ENCODE measurements at places on chromosomes 2 and 18.

- DNase-seq = no peak
These were observed 128.8 kb upstream of the KYNU start for GRCh38 chr2:142748559-142749099.

DNA sequence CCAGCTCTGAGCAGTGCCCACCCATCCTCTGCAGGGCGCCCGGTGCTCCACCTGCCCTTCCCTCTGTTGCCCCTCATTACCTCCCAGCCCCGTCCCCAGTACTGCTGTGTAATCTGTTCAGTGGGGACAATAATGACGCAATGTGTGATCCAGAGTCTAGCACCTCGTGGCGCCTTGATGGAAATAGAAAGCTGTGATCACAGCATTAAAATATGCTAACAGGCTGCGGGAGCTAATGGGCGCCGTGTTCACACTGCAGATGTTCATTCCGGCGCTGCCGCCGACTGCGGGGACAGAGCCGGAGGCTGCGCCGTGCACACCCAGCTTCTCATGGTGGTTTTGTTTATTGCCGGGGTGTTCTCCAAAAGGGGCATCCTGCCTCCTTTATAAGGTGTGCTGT is 235.2 kb downstream of the LDLRAD4 start:
- DNase-seq = no peak

- DNase-seq = no peak
These were observed 75.2 kb upstream of the RMDN2 start for GRCh38 chr2:37849911-37850310.

DNA sequence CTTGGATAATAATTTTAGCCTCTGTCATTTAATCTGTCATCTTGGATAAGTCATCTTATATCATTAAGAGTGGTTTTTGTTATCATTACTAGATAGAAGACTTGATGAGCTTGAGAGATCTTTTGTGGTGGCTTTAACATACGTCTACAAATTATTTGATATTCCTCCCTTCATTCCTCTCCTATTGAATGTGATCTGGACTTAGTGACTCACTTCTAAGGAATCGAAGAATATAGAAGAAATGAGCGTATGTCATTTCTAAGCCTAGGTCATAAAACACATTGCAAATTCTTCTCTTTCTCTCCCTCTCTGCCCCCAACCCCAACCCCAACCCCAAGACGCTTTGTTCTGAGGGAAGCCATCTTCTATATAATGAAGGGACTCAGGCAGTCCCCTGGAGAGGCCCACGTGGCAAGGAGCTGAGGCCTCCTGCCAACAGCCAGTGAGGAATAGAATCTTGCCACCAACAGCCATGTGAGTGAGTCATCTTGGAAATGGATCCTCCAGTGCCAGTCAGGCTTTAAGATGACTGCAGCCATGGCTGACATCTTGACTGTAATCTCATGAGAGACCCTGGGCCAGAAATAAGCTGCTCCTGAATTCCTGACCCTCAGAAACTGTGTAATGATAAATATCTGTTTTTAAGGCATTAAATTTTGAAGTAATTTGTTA is 221.6 kb upstream of the SP5 start:
- DNase-seq = no peak

DNA sequence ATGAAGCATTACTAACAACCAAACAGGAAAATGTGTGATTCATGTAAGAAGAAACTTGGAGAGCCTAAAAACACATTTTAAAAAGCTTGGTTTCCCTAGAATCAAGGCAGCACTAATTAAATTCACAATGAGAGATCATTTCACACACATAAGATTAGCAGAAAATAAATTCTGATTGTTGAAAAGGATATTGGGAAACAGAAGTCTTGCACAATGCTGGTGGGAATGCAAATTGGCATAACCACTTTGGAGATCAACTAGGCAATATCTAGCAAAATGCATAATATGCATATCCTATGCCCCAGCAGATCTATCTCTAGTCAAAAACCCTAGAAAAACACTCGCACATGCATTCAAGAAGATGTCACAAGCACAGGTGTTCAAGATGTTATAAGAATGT is 75.3 kb upstream of the SIX3 start:
- no peak for DNase-seq

GRCh38 chr2:217010173-217010572 is 150.3 kb upstream of the TNP1 start:
- no peak for DNase-seq

Data from stimulated activated CD4-positive, alpha-beta T cell treated with anti-CD3 and anti-CD28 coated beads, Interleukin-1b, Interleukin-23, amount 100 ng/mL, for 1 hour (primary cell).